ENCODE measurements at places on chromosomes 6 and 20. TPM values are rescaled to one million over a fixed set of nuclear protein-coding genes. Genes with fewer than 3 reads are reported as not detected.

DNA sequence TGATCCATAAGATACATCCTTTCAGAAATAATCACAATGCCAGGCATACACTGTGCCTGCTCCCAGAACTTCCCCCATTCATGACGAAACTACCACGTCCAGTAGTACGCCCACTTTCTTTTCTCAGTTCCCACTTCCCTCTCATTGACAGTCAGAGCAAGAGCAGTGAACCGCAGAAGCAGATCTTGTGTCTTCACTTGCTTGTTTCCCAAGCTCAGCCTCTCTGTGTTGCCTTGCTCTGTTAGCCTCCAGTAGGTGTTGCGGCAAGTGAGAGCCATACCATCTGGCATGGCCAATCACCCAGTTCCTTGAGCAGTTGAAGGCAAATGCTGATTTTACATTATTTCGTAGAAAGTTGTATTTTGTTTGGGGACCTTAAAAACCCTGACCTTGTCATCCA lies 11.7 kb downstream of the UST start:
- DNase-seq: no peak

GRCh38 chr20:8693709-8694108 lies 375.2 kb upstream of the PLCB4 start:
- DNase-seq: no peak

CFAP61 gene
- 0.15 TPM for total RNA-seq

KCNQ2 gene
- 92.6 TPM for total RNA-seq

DNA sequence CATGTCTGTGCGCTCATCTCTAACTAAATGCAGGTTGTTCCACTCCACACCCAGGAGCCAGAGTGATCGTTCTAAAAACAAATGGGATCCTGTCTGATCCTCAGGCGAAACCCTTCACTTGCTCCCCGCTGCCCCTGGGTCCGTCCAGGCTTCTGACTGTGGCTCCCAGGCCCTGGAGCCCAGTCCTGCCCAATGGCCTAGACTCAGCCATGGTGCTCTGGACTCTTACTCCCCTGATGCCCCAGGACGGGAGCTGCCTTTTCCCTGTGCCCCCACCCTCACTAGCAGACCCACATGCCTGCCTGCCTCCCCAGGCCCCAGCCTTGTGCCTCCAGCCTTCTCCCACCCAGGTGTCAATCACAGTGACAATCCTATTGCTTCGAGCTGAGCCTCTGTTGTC lies 256.7 kb downstream of the BMP7 start:
- no peak for DNase-seq

CCN5 gene
- not detected for total RNA-seq

- no peak for DNase-seq
Observed at GRCh38 chr20:54335299-54335698, 127.4 kb downstream of the PFDN4 start.

DNA sequence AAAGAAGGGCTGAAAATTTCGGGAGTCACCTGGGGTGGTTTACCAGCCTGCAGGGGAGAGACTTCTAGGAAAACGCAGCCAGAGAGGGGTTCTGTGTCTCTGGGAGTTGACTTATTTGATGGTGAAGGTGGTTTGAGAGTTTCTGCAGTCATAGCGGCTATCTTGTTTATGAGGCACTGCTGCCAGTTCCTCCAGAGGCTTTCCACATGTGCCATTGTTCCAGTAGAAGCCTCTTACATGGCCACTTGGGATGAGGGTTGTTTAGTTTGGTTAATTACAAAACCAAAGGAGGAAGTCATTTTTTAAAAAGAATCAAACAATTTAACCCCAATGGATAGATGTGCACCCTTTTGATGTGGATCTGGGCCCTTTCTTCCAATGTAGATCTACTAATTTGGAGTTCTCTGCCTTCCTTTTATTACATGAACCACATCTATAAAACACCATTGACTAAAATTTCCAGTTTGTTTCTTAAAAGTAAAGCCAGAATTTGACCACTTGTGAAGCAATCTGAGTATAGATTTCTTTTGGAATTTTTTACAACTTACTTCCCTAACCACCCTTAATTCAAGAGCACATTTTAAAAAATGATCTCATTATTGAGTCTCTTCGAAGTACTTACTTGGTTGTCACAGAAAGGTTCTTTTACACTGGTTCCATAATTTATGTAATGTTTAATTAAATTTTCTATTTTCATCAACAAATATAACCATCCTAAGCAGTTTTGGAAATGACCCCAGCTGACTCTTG lies 97.6 kb downstream of the TCP11 start:
- DNase-seq: no peak

GRCh38 chr6:44359973-44360372 lies 17.5 kb downstream of the SPATS1 start:
- DNase-seq: no peak

Data from H7 (cell line).